Activated CD4-positive, alpha-beta memory T cell treated with anti-CD3 and anti-CD28 coated beads for 36 hours (primary cell): ENCODE measurements at places on chromosomes 12 and 14. TPM values are rescaled to one million over a fixed set of nuclear protein-coding genes. Genes with fewer than 3 reads are reported as not detected.

- DNase-seq: no peak
Observed at GRCh38 chr12:96711364-96711763, 195.7 kb upstream of the NEDD1 start.

The C12orf50 gene
- total RNA-seq: not detected

DNA sequence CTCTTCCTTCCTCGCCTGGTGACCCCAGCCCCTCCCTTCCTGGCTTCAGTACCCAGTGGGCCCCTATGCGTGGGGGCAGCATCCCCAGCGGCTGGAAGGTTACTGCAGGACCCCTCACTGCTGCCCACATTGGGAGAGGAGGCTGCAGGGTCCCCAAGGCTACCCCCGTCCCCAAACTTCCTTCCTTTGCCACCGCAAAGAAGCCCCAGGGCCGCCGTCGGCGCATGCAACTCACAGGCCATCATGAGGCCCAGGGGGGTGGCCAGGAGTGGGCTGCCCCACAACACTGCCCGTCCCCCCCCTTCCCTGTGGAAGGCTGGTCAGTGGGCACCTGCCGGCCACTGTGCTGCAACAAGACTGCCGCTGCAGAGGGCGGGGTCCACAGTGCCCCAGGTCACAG, 9.5 kb upstream of the TNFAIP2 start:
- DNase-seq: no peak

DNA sequence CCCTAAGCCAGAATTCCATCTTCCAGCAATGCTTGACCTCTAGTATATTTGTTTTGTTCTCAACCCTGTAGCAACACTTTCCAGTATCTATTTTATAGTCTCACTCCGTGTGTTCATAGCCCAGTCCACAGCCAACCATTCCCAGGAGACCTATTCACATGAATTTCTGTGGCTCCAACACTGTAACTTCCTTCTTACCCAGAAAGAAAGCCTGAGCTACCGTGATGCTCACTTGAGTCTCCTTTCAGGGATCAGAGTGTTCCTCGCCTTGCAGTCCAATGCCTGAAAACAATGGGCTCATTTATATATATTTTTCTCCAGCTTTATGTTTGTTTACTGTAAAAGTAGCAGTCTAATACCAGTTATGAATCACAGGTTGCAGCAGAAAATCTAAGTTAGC, 645.0 kb upstream of the NOVA1 start:
- DNase-seq: no peak
